ENCODE measurements at places on chromosomes 11 and 22. TPM values are rescaled to one million over a fixed set of nuclear protein-coding genes. Genes with fewer than 3 reads are reported as not detected.

GRCh38 chr11:362642-363442 lies 6.5 kb upstream of the B4GALNT4 start:
- DNase-seq: no peak

GRCh38 chr11:57637626-57638004 lies 12.1 kb downstream of the YPEL4 start:
- no peak for DNase-seq

GRCh38 chr11:75903276-75903675 lies 88.3 kb downstream of the UVRAG start:
- DNase-seq: no peak

DNA sequence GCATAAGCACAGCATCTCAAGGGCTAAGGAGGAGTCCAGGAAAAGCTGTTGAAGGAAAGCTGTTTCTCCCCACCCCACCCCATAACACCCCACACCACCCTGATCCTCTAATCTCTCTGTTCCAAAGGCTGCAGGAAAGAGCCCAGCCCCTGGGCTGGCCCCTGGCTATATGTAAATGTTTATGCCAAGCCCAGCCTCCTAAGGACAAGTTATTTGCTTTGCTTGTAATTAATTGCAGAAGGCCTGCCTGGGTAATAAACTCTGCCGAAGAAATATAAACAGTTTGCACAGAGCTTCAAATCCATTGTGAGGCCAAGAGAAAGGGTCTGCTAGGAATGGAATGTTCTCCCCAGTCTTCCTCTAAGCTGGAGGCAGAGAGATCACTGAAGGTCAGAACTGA lies 21.2 kb downstream of the ARRB1 start:
- no peak for DNase-seq

DNA sequence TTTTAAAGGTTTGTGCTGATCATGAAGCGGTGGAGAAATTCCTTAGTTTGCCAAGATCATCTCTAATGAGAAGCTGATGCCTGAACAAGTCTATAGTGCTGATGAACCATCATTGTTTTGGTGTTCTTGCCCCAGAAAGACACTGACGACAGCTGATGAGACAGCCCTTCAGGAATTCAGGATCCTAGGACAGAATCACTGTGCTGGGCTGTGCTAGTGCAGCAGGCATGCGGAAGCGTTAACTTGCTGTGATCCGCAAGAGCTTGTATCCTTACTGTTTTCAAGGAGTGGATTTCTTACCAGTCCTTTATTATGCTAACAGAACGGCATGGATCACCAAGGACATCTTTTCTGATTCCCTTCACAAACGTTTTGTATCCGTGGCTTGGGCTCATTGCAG lies 104.1 kb downstream of the TBC1D22A start:
- peak; percentile 92 for DNase-seq

- no peak for DNase-seq
Measured at GRCh38 chr11:17117262-17117661, 39.8 kb upstream of the RPS13 start.

- no peak for DNase-seq
Measured at GRCh38 chr11:99968336-99968735, 718.8 kb upstream of the ARHGAP42 start.

- no peak for DNase-seq
Measured at GRCh38 chr11:84922836-84923235, 704.3 kb downstream of the DLG2 start.

GRCh38 chr22:26461188-26461810 lies 22.3 kb downstream of the HPS4 start:
- peak; percentile 36 for DNase-seq

DNA sequence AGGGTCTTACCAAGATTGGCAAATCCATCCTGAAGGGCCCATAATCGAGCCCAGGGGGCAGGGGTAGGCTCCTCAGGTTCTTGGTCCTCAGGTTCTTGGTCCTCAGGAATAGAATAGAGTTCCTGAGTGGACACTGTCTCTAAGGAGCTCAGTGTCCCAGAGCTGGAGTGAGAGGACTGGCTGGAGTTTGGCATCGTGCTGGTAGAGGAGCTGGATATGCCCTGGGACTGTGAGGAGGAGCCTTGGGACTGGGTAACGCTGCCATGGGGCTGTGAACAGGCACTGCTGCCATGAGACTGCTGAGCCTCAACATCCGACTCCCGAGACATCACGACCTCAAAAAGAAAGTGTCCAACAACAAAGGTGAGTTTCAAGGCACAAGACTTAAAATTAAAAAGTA lies 7.2 kb downstream of the CHEK2 start:
- DNase-seq: no peak

DNA sequence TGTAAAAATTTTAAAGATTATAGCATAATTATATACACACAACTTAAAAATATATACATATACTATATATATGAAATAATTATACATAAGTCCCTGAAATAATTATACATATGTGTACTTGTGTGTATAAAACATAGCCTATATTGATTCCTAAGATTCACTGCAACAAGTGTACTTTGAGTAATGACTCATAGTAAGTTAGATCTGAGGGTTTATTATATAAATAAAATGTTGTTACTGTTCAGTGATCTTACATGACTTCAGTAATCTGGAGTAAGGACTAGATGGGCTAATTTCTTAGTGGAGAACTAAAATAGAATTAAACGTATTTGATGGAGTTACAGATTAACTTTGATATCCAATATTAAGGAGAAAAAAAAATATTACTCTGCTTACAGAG lies 350.5 kb downstream of the CNTN5 start:
- peak; percentile 8 for DNase-seq

DNA sequence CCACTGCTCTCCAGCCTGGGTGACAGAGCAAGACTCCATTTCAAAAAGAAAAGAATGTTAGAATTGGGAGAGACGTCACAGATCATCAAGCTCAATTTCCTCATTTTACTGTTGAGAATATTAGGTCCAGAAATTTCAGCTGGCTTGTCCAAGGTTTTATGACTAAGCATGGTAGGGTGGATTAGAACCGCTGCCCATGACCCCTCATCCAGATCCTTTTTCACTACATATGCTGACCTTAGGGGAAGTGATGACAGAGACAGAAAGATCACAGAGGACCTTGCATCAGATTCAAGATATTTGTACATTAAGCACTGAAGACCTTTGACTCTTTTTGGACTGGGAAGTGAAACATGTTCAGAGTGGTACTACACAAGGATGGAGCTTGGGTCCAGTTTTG lies 134.5 kb downstream of the ADAMTS15 start:
- DNase-seq: no peak

DNA sequence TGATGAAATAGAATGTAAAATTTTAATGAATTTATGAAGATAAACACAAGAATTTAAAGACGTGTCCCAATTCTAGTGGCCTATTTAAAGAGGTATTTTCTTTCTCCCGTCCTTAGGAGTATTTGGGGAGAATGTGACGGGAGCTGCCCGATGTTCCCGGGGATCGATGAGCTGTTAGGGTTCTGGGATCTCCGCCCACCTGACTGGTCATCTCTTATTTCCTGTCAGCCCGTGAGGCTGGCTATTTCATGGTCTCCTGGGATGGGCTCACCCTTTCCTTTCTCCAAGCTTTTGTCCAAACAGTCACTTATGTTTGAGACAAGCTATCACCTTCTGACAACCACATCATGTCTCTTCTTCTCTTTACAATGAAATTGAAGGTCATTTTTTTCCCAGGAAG lies 16.9 kb upstream of the CLMP start:
- peak; percentile 35 for DNase-seq

DNA sequence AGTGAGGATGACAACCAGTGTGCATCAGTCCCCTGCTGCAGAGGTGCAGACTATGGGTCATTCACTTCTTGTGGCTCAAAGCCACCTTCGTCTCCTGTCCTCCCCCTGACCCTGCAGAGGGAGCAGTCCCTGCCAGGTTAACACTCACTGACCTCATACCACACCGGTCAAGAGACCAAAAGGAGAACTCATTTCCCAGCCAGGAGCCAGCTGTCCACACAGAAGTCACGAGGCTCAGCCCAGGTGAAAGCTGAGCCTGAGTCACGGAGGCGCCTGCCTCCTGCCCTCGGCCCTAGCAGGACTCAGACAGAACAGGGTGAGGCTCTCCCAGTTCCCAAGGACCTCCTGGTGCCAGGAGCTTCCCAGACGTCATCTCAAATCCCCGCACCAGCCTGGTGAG lies 103.7 kb downstream of the MN1 start:
- no peak for DNase-seq

DNA sequence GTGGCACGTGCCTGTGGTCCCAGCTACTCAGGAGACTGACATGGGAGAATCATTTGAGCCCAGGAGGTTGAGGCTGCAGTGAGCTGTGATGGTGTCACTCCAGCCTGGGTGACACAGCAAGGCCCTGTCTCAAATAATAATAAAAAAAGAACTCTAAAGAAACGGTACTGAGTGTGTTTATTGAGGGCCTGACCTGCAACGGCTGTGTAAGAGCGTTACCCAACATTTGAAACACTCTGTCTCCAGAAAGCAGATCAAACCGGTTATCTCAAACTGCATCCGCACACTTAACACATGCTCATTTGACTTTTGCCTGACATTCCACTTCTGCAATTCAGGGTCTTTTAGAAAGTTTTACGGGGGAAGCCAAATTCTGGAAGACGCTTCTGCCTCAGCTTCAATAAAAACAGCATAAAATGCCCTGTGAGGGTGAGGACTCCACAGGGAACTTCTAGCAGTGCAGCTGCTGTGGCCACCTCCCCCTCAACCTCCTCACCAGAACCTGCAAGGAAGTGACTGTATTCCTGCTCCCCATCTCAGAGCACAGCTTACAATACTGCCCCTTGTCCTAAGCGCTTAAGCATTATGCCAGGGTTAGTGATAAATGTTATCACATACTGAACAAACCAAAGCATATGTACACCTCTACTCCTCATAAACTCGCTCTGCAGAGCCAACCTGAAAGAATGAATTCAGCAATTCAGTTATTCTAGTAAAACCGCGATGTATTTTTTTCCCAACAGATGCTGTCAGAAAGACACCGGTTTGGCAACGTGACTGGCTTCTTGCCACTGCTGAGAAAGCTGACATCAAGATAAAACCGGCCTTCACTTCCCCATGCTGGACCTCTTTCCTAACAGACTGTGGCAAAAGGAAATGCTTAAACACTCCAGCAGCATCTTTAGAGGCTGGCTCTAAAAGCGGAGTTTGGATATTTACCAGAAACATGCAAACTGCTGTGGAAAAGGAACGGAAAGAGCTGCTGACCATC lies 52.2 kb downstream of the PRDM10 start:
- DNase-seq: no peak

- peak; percentile 77 for DNase-seq
Measured at GRCh38 chr22:38870312-38870741, 1.7 kb downstream of the CBX6 start.

GRCh38 chr11:19598456-19598855 lies 114.2 kb upstream of the NAV2 start:
- DNase-seq: peak; percentile 32

GRCh38 chr22:35070451-35071093 lies 4.6 kb downstream of the ISX start:
- DNase-seq: peak; percentile 1

- DNase-seq: no peak
Measured at GRCh38 chr11:64006398-64006797, 20.2 kb downstream of the OTUB1 start.

GRCh38 chr11:124475265-124475664 lies 29.8 kb upstream of the OR8B8 start:
- no peak for DNase-seq

- DNase-seq: no peak
Measured at GRCh38 chr11:10192036-10192435, 102.0 kb downstream of the SBF2 start.

Gene SLC22A8
- not detected for total RNA-seq

Gene OR2AG2
- total RNA-seq: 0.19 TPM

Gene FAM111B
- 38.9 TPM for total RNA-seq

Gene NLRP10
- total RNA-seq: 2.7 TPM

Gene PC
- 6.2 TPM for total RNA-seq

Gene CYP2D6
- total RNA-seq: not detected

Gene ELF5
- total RNA-seq: not detected

Gene CHKB
- total RNA-seq: 53.0 TPM

Gene NCAM1
- 38.7 TPM for total RNA-seq

Gene APOBEC3C
- total RNA-seq: 14.0 TPM

All from LHCN-M2 (cell line).